ENCODE measurements at places on chromosomes 5 and 9. TPM values are rescaled to one million over a fixed set of nuclear protein-coding genes. Genes with fewer than 3 reads are reported as not detected.

Gene SELENOP
- not detected for polyA plus RNA-seq

Gene LCP2
- 11.7 TPM for polyA plus RNA-seq

Gene SPINK6
- not detected for polyA plus RNA-seq

Gene PROB1
- 1.2 TPM for polyA plus RNA-seq

DNA sequence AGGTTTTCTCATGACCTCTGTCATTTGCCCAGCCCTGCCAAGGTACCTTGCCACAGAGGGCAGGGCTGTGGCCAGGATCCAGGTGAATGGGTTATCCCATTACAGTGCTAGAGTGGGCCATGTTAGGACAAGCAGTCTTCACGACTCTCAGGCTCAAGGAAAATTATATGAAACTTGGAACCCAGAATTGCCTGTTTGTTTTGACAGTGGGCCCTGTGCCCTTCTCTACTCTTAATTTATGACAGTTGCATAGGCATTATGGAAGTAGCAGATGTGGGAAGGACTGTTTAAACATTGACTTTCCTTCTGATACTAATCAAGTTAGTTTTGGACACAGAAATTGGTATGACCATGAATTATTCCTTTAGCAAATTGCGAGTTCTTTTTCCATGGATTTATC lies 41.7 kb downstream of the ITGA2 start:
- no peaks in the 10 kb centered on the region for H3K27me3 ChIP-seq
- H3K27ac ChIP-seq, result no peak overlapping the region

- DNase-seq, result no peak
- H3K27ac ChIP-seq, result no peak overlapping the region
- H3K4me3 ChIP-seq, result no peak overlapping the region
- peaks cover 3% of the 10 kb centered on the region for H3K27me3 ChIP-seq
- H3K4me1 ChIP-seq, result peaks cover 3% of the 10 kb centered on the region
- no peaks in the 10 kb centered on the region for H3K36me3 ChIP-seq
Observed at GRCh38 chr5:4018007-4018406, 422.4 kb downstream of the IRX1 start.

DNA sequence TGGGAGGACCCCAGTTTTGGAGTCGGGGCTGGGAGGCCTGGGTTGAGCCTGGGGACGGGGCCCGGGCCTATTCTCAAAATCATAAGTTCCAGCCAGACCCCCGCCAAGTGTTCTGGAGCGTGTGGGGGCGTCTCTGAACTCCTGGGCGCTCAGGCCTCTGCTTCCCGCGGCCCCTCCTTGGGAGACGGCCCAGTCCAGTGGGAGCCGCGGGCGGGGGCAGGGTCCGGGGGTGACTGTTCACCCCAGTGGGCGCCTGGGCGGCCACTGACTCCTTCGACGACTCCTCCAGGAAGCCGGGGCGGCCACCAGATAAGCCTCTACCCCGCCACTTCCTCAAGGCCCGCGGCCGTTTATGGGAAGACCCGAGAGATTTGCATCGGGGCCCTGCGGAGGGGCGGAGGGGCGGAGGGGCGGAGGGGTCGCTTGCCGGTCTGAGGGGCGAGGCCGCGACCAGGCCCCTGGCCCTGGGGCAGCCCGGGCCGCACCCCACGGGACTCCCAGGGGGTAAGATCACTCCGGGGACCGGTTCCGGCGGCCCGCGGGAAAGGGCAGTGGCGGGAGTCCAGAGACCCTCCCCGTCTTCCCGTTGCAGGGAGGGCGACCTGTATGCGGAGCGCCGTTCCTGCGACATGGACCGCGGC lies 655 bp downstream of the TOR4A start:
- H3K4me3 ChIP-seq, result peak overlapping the region; percentile 77
- peak; percentile 58 for DNase-seq
- H3K27me3 ChIP-seq, result no peaks in the 10 kb centered on the region
- peaks cover 9% of the 10 kb centered on the region for H3K36me3 ChIP-seq
- peak overlapping the region; percentile 76 for H3K27ac ChIP-seq
